ENCODE measurements at places on chromosomes 2 and 18. TPM values are rescaled to one million over a fixed set of nuclear protein-coding genes. Genes with fewer than 3 reads are reported as not detected.

Gene REG1B
- total RNA-seq: not detected

Gene COL6A3
- 6.6 TPM for total RNA-seq

Gene DRC1
- not detected for total RNA-seq

DNA sequence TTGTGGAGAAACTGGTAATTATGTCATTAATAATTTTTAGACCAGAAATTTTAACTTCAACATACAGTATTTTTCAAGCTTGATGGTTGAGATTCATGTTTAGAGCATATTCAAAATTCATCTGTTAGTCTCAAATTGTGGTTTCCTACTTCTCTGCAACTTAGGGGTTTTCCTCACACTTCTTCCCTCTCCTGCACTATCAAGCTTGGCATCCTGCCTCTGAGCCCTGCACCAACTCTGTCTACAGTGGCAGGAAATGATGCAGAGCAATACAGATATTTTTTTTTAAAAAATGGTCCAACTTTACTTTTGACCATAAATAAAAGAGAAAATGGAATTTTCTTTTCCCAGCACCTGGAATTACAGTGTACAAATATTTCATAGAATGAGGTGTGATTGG is 247.3 kb downstream of the NUP35 start:
- DNase-seq: no peak

GRCh38 chr2:235162082-235162836 is 210.4 kb downstream of the SH3BP4 start:
- no peak for DNase-seq

GRCh38 chr18:26617151-26617554 is 68.8 kb upstream of the KCTD1 start:
- no peak for DNase-seq

GRCh38 chr18:4653418-4653817 is 198.3 kb upstream of the DLGAP1 start:
- no peak for DNase-seq

GRCh38 chr2:215845839-215846586 is 167.3 kb downstream of the MREG start:
- no peak for DNase-seq

- no peak for DNase-seq
These were observed 7.6 kb upstream of the ASXL2 start for GRCh38 chr2:25885933-25886332.

DNA sequence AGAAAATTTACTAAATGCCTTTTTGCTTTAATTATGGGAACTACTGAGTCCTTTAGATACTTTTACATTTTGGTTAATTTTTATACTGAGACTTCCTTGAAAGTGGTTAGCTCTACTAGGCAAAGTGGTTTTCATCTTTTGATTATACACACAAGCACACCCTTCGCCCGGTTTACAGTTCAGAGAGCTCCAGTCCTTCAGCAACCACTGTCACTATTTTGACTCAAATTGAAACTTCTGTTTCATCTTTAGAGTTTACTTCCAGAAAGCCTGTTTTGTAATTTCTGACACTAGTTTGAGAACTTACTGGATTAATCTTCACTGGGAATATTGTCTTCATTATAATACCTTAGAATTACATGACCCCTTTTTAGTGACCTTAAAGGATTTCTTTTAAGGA is 140.3 kb upstream of the FOSL2 start:
- no peak for DNase-seq

DNA sequence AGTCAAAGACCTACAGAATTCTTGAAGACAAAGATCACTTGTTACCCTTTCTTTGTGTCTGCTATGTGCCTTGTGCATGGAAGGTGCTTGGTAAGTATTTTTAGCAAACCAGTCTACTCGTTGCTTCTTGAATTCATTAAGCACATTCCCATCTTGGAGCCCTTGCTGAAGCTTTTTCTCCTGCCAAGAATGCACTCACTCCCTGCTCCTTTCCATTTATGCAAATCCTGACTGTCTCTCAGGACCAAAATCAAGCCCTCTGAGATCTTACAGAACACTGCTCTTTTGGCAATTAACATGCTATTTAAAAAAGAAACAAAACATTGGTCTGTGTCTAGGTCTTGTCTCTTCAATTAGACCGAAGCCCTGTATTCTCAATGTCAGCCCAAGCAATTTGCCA is 75.8 kb downstream of the CLHC1 start:
- DNase-seq: no peak

- no peak for DNase-seq
These were observed 669.4 kb upstream of the PKDCC start for GRCh38 chr2:41378420-41378819.

- DNase-seq: no peak
These were observed 87.1 kb downstream of the ITGB1BP1 start for GRCh38 chr2:9336241-9336575.

GRCh38 chr18:61984349-61984748 is 91.5 kb upstream of the RNF152 start:
- no peak for DNase-seq

DNA sequence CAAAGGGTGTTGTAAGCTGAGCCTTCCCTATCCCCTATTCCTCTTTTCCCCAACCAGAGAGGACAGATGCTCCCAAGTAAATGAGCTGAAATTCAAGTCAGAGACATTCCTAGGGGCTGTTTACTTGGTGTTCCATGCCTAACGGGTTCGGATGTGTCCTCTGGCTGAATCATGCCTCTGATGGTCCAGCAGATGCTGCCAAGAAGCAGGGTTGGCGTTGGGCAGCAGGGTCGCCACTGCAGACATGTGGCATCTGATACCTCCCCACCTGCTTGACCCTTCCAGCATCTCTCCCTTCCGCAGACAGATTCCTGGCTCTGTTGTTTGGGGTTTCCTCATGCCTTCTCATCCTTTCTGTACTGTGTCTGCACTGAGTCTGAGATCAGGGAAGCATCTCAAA is 108.3 kb downstream of the HNRNPLL start:
- DNase-seq: no peak

GRCh38 chr2:71671895-71672825 is 218.8 kb downstream of the DYSF start:
- no peak for DNase-seq

DNA sequence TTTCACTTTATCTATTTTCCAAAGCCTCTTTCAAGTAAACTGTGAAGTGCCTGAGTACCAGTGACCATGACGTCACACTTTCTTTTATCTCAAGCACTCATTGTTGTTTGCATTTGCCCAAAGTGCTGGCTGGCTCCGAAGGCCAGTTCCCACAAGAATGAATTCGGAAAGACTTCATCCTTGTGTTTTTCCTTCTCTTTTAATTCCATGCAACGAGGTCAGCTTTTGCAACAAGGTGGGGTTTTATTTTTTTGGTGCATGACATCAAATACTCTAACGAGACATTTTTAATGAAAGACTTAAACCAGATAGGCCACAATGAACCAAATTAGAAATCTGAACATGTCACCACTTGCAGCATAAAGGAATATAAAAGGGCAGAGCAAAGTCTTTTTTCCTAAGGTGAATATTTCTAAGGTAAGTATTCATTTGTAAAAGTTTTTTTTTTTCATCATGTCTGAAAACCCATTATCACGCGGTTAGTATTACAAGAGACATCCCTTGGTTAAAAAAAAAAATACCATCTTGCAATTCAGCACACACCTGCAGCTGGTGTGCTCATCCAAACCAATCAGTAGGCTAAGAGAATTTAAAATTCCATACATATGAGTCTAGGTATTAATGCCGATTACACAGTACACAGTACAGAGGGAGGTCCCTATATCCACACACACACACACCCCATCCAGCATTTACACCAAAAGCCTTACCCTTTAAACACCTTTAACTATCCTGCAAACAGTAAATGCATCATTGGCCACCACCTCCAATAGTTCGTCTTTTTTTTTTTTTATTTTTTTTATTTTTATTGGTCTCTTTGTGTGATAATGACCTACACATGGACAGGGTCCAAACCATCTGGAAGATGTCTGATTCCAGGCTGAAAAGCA is 2.3 kb downstream of the ARL4C start:
- DNase-seq: peak; percentile 33

All from dermis microvascular lymphatic vessel endothelial cell (primary cell).